ENCODE measurements at places on chromosomes 6 and 20.

- DNase-seq: no peak
These were observed 78.3 kb downstream of the ISM1 start for GRCh38 chr20:13299401-13299800.

- no peak for DNase-seq
These were observed 1.3 kb downstream of the ASF1A start for GRCh38 chr6:118895261-118895560.

- DNase-seq: no peak
These were observed 5.2 kb downstream of the DEFB128 start for GRCh38 chr20:184288-184687.

DNA sequence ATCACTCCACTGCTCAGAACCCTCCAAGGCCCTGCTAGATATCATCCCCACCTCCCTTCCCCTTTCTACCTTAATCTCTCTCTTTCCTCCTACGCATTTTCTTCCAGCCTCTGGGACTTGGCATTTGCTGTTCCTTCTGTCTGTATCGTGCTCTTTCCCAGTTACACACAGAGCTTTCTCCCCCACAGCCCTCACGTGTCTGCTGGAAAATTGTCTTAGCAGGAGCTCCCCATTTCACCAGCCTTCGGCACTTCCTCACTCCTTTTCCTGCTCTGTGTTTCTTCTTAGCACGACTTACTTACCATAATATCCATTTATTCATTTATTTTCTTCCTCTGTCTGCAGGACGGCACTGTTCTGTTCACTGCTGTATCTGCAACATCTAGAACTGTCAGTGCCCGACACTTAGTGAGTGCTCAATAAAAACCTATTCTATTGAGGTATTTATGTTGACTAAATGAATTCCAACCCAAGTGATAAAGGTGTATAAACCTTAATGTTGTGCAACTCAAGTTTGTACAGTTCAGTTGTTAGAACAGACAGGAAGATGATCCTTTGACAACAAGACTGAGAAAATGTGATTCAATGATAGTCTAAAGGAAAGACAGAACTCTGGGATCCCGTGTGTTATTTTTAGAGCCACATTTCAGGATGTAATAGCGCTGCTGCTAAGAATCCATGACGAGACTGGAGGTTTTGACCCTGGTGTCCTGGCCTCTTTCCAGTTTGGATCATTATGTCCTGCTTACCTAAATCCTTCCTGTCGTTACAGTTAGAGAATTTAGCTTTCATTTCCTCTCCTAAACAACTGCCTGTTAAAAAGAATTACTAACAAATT is 170.1 kb upstream of the LAMP5 start:
- no peak for DNase-seq

DNA sequence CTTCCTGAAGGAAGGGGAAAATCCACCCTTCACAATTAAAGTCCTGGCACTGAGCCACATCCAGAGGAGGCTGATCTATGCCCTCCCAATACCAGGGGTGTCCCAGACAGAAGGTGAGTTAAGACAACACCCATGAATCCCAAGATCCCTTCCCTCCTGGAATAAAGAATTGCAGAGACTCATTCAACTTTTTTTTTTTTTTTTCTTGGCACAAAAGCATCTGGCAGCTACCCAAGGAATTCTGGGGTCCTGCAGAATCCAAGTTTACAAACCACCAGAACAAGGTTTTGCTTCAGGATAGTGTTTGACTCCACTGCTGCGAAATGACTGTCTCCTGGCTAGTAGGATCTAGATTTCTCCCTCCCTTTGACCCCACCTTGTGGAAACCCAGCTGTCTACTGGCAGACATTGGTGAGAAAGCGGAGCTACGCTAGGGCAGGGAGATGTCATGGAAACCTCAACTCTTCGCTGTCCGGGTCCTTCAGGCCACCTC is 37.4 kb downstream of the JAG1 start:
- DNase-seq: no peak

- no peak for DNase-seq
These were observed 45.4 kb upstream of the ECI2 start for GRCh38 chr6:4180652-4181255.

DNA sequence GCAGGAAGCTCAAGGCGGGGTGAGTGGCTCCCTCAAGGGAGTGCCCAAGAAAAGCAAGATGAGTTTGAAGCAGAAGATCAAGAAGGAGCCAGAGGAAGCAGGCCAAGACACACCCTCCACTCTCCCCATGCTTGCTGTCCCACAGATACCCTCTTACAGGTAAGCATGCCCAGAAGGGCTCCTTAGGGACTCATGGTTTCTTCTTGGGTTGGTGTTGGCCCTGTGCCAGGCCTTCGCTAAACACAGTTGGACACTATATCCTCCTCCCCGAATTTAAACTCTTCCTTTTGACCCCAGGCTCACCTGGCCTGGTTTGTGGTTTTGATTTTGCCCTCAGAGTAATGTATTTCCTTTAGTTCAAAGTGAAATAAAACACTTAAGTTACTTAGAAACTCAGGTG is 5.1 kb downstream of the BRPF3 start:
- DNase-seq: no peak

DNA sequence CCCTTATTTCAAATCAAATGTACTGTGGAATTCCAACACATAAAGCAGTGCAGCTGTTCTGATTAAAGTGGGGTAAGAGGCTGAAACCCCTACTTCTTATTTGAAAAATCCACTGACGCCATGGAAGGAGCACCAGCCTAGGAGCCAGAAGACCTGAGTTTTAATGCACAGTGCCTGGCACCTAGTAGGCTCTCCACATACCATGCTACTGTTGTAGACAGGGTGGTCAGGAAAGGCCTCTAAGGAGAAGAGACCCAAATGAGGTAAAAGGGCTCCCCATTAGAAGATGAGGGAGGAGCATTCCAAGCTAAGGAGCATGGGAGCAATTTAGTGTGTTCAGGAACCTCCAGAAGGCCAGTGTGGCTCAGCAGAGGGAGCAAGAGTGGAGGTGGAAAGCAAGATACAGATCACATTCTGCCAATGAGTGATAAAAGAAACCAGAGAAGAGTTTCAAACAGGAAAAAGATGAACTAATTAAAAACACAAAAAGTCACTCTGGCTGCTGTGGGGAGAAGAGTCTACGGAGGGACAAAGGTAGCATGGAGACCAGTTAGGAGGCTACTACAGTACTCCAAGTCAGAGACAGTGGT is 11.8 kb upstream of the ZNF76 start:
- no peak for DNase-seq

DNA sequence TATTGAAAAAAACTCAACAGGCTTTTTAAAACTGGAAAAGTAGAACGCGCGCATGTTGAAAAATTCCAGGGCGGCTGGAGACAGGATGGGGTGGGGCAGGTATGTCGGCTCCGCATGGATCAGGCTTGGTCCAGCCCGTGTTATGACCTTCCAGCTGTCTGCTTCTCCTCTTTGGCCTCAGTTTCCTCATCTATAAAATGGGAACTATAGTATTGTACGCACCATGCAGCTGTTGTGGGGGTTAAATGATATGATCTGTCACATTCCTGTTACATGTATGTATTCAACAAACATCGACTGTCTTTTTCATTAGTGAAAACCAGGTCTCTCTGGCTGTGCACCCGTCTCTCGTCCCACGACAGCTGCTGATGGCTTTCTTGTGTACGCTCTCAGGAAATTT is 18.8 kb downstream of the PHACTR3 start:
- no peak for DNase-seq

- DNase-seq: no peak
These were observed 124.7 kb upstream of the TCF21 start for GRCh38 chr6:133764008-133764753.

GRCh38 chr6:168377856-168378832 is 58.6 kb upstream of the DACT2 start:
- no peak for DNase-seq

DNA sequence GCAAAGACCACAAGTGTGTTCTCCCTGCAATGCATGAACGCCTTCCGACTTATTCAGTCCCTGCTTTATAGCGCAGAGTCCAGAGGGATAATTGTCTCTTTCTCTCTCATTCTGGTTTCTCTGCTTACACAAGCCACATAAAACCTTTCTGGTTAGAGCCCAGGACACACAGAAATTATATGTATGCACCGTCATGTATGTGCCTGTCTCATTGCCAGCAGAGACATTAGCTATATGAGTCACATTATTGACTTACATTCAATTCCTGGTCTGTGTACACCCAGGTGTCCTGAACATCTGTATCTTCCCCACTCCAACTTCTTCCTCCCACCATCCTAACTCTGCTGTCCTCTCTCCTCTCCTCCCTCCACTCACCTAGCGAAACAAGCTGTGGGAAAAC is 44.0 kb downstream of the LRFN2 start:
- DNase-seq: no peak

GRCh38 chr6:39791850-39792539 is at the start of gene DAAM2:
Gene DAAM2, plus strand, starts transcription at chr6:39792376. Its CDS starts 63,927 bp downstream, at chr6:39856303.
- peak; percentile 27 for DNase-seq

DNA sequence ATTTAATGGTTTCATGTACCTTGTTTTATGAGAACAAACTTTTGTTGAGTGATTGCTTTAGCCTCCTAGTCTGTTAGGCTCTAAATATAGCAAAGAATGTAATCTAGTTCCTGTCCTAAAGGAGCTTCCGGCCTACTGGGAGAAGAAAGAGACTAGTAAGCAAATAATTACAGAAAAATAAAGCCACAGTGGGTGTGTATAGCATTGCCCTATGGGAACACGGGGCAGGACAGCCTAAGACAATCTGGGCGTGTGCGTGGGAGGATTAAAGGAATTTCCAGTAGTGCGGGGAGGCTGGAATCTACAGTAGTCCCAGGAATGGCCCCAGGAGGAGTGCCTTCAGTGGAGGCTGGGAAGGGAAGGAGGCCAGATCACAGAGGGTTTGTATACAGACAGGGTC is 98.1 kb upstream of the AKAP12 start:
- no peak for DNase-seq

- DNase-seq: no peak
These were observed 55.1 kb downstream of the STAU1 start for GRCh38 chr20:49132995-49133478.

DNA sequence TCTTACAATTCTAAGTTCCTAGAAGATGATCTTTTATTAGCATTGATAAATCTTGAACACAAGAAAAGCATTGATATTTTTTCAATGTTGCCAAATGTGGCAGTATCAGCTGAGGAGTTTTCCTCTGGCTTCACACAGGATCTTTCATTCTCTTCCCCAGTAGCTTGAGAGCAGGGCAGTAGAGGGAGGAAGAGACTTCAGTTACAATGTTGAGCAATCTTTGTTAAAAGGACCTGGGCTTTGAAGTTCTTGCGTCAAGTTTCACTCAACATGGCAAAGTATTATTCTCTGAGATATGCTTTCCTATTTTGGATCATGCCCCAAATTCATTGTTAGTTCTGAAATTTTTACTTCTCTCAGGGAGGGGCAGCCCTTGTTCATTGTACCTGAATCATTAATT is 238.0 kb downstream of the COL12A1 start:
- no peak for DNase-seq

DNA sequence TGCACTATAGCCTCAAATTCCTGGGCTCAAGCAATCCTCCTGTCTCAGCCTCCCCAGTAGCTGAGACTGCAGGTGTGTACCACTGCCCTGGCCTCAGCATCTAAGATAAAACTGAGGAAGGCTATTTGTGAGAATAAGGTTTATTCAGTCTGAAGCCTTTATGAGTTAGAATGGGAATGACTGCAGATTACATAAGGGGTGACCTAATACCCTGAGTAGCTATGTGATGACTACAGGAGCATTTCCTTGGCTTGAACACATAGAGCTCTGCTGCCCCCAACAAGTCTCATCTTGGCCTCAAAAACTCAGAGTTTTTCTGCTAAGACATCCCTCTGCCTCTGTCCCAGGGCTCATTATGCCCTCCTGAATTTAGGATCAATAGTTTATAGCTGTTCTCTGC is 7.6 kb downstream of the GSS start:
- DNase-seq: no peak

DNA sequence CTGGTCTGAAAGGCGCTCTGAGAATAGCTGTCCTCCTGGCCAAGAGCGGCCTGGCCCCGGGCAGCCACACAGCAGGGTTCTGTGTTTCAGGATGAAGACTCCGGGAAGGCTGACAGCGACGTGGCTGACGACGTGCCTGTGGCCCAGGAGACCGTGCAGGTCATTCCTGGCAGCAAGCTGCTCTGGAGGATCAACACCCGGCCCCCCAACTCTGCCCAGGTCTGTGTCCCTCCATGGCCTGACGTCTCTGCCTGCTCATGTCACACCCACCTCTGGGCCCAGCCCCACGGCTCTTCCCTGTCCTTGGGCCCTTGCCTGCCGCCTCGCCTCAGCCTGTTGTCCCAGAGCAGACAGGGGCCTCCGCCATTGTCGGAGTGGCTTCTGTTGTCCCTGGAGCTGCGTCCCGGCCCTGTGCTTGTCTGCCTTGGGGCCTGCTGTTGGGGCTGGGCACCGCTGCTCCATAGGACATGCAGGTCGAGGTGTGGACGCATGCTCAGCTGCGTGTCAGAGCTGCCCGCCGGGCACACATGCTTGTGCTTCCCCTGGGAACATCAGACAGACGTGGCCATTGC is 16.2 kb upstream of the ADRM1 start:
- no peak for DNase-seq

- no peak for DNase-seq
These were observed 497.1 kb upstream of the ARID1B start for GRCh38 chr6:156280065-156280464.

- DNase-seq: no peak
These were observed 19.7 kb downstream of the NCOA7 start for GRCh38 chr6:125810445-125810844.

GRCh38 chr20:37821696-37822095 is 81.2 kb upstream of the VSTM2L start:
- no peak for DNase-seq

GRCh38 chr6:39617026-39617425 is 108.2 kb downstream of the KIF6 start:
- DNase-seq: no peak

DNA sequence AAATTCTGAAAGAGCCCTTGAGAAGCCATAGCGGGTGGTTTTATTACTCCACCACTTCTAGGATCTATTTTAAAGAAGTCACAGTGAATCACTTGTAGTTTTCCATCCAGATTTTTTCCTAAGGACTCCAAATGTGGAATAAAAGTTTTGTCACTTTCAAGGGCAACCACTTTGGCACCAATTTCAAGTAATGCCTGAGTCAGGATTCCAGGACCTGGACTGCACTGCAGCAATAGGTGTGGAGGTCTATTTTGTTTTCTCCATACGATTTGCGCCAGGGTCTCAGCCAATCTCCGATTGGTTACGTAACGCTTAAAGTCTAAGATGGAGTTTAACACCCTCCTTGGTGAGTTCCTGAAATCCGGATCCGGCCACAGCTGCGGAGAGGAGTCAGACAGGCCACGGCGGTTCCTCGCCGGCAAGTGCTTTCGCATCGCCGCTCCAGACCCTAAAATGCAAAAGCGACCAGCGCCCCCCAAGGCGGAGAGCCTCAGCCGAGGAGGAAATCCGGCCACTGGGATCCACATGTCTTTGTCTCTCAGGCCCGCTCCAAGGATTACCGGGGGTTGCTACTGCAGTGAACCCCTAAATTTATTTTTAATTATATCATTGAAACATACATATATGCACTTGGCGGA is 18.6 kb upstream of the PPP1R3G start:
- no peak for DNase-seq

- no peak for DNase-seq
These were observed 127.2 kb upstream of the TCF21 start for GRCh38 chr6:133761706-133762105.

- peak; percentile 72 for DNase-seq
These were observed 806.3 kb upstream of the GJE1 start for GRCh38 chr6:141326426-141326825.
